ENCODE measurements at places on chromosomes 3 and 15. TPM values are rescaled to one million over a fixed set of nuclear protein-coding genes. Genes with fewer than 3 reads are reported as not detected.

DNA sequence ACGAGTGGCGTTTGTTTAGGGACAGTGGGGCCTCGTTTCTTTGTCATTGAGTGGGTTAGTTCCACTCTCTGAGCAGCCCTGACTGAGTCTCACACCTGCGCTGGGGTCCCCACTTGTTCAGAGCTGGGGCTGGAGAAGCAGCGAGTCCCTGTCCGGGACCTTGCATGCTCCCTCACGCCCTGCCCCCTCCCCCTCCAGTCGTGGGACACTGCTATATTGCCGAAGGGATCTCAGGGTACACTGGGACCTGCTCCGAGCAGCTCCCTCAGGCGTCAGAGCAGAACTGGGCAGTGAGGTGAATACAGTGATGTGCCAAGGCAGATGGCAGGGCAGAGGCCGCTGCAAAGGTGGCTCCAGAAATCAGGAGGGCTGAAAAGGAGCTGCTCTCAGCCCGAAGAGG lies 59.9 kb upstream of the KLF13 start:
- DNase-seq = no peak

- no peak for DNase-seq
Measured at GRCh38 chr15:71790081-71790480, 20.3 kb upstream of the NR2E3 start.

GRCh38 chr3:194890091-194890490 lies 204.4 kb downstream of the FAM43A start:
- DNase-seq = no peak

GRCh38 chr3:52527039-52527731 lies 6.5 kb downstream of the NT5DC2 start:
- no peak for DNase-seq

- no peak for DNase-seq
Measured at GRCh38 chr15:95897651-95898050, 432.8 kb upstream of the NR2F2 start.

DNA sequence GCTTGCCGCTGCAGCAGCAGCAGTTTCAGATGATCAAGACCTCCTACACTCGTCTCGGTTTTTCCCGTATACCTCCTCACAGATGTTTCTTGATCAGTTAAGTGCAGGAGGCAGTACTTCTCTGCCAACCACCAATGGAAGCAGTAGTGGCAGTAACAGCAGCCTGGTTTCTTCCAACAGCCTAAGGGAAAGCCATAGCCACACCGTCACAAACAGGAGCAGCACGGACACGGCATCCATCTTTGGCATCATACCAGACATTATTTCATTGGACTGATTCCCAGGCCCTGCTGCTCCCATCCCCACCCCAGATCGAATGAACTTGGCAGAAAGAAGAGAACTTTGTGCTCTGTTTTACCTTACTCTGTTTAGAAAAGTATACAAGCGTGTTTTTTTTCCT lies 17.6 kb downstream of the CALML4 start:
- no peak for DNase-seq

- no peak for DNase-seq
Measured at GRCh38 chr3:49614936-49615335, 59.2 kb upstream of the APEH start.

TRIM42 gene
- total RNA-seq = not detected

SEMA3B gene
- 2.2 TPM for total RNA-seq

HIGD2B gene
- total RNA-seq = 0.22 TPM

RGMA gene
- 0.04 TPM for total RNA-seq

SATB1 gene
- 0.75 TPM for total RNA-seq

Measured in K562 (cell line).